ENCODE measurements at places on chromosomes 13 and 19.

- no peak for DNase-seq
Observed at GRCh38 chr13:40966298-40966697, 52.8 kb downstream of the ELF1 start.

DNA sequence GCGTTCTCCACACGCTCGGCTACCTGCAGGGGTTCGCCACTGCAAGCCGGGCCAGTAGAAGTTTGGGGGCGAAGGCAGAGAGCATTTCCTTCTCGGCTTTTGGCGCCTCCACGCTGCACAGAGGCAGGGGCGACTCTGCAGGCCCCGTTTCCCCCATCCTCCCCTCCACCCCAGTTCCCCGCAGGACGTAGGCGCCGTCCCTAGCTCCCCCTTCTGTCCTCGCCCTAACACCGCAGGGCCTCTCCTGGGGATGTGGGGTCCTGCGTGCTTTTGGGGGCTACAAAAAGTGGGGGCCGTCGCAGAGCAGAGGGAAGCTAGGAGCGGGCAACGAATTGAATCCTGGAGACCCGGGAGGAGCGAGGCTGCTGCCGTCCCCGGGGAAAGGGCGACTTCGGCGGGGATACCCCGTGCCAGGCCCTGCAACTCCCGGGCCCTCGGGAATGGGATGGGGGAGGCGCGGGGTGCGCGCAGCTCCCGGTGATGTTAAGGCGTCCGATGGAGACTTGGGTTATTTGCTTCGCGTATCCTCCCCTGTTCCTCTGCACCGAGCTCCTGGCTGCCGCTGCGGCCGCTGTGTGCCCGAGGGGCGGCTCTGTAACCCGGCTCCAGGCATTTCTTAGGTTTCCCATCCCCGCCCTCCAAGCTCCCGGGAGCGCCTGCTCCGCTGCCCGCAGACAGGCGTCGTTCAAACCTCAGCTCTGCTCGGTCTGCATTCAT is 255.9 kb upstream of the SOX21 start:
- DNase-seq, result no peak

GRCh38 chr19:9917321-9917720 is 19.0 kb downstream of the OLFM2 start:
- no peak for DNase-seq

GRCh38 chr13:39815345-39816111 is 160.1 kb downstream of the COG6 start:
- DNase-seq, result no peak

DNA sequence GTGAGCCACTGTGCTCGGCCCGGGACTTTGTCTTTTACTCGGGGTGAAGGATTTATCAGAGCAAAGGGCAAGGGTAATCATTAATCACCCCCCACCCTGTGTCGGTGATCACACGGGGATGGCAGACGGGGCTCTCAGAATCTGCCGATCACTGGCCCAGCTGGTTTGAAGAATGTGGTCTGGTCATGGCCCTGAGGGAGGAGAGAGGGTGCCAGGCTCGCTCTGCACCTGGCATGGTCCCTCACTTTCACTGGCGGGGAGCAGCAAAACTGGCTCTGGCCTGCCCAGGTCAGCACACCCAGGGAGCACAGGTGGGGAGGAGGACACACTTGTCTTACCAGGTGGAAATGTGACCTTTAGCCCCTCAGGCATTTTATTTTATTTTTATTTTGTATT is 10.2 kb downstream of the REEP6 start:
- DNase-seq, result no peak

DNA sequence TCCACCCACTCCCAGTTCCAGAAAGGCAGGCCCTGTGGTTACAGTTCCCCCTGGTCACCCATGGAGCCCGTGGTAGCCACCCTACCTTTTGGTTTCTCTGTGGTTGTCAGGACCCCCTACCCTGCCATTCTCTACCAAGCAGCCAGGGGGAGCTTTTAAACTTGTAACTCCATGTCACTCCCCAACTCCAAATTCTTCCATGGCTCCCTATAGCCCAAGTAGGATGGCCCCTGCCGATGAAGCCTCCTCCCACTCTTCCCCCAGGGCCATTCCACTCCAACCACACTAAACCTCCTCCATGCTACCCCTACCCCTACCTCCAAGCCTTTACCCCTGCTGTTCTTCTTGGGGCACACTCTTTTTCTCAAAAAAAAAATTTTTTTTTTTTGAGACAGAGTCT is 2.2 kb downstream of the S1PR2 start:
- no peak for DNase-seq
